Activated T-helper 1 cell treated with anti-CD3 and anti-CD28 coated beads, Interleukin-12 subunit alpha, Interleukin-12 subunit beta, Interleukin-2, Interleukin-4 antibody, amounts not matched to agents 30 ng/mL and 10 ng/mL and 1 ng/mL, durations not matched to agents 14 hours and 24 hours and 36 hours (primary cell): ENCODE measurements at places on chromosomes 16 and 17.

DNA sequence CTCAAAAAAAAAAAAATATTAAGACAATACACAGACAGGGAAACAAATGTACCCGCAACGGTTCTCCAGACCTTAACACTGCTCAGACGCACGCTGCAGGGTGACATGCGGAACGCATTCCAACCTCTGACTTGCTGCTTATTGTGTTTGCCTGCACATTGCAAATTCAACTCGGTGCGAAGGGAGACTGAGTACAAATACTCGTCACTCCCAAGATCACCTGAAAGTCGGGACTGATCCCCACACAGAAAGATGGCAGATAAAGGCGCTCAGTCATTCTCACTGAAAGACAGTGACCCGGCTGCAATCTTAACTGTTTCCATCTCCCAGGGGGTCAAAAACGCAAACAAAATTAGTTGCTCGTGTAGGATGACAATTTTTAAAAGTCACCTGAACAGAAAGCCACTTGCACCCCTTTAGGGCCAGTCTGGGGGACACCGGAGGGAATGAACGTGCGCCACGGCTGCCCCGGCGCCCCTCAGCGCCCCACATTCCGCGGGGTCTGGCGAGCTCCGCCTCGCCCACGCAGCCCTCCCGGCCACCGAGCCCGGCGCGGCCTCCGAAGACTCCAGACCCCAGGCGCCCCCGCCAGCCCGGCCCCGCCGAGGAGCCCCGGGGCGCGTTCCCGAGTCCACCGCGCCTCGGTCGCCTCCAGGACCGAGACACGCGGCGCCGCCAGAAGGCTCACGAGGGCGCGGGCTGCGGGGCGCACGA, 589 bp downstream of the CLCN7 start:
- DNase-seq, result no peak

- DNase-seq, result no peak
Measured at GRCh38 chr17:1492249-1493206, at the start of gene MYO1C. TSS of gene MYO1C (minus strand) at chr17:1492686. CDS start at chr17:1492487, 199 bp downstream.

GRCh38 chr16:53761962-53762703, 58.2 kb downstream of the FTO start:
- DNase-seq, result no peak

DNA sequence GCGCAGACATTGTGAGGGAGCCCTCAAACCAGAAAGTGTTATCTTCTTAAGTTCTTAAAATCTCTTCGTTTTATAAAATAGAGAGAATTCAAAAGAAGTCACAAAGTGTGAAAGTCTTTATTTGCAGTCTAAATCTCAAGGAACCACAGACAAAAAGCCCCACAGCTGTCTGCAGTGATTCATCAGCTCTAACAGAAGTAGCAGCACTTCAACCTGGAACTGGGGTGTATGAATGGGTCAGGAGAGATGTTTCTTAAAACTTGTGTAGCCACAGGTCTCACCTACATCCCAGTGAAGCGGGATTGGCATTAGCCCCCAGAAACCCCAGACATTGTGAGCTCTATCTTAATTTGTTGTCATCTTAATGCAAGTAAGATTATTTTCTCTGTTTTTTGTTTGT, 61.1 kb downstream of the CDYL2 start:
- DNase-seq, result no peak

- DNase-seq, result no peak
Measured at GRCh38 chr17:71437166-71437565, 683.7 kb upstream of the SOX9 start.
